AG04450 (cell line): ENCODE measurements at places on chromosomes 12 and 14.

- DNase-seq, result no peak
Measured at GRCh38 chr12:64669270-64669842, 59.1 kb downstream of the RASSF3 start.

DNA sequence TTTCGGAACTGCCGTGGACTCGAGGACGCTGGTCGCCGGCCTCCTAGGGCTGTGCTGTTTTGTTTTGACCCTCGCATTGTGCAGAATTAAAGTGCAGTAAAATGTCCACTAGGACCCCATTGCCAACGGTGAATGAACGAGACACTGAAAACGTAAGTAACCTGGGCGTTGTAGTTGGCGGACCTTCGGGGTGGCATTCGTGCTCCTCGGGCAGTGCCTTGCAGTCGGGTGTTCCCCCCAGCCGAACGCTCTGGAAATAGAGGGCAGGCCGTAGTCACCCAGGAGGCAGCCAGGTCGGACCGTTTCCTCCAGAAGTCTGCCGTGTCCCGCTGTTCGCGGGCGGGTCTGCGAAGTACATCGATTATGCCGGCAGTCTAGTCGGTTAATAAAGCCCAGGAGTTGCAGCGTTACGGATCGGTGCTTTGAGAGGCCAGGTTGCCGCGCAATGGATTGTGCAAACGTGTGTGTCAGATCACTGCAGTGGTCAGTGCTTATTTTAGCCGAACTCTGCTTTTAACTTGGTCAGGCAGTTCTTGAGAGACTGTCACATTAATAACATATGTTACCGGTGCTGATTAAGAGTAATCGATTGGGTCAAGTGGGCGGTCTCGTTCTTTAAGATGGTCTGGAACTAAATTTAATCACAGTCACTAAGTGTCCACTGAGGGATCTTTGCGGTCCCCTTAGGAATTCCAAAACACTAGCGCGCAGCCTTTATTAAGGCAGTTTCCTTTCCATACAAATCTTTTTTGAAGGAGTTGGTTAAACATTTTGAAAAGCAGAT lies 906 bp downstream of the MARK3 start:
- no peak for DNase-seq

GRCh38 chr14:59591641-59592370 lies 15.2 kb upstream of the CCDC175 start:
- no peak for DNase-seq

- DNase-seq, result no peak
Measured at GRCh38 chr12:76303365-76303764, 44.9 kb downstream of the BBS10 start.

- peak; percentile 20 for DNase-seq
Measured at GRCh38 chr14:51776102-51776894, 84.1 kb upstream of the GNG2 start.

DNA sequence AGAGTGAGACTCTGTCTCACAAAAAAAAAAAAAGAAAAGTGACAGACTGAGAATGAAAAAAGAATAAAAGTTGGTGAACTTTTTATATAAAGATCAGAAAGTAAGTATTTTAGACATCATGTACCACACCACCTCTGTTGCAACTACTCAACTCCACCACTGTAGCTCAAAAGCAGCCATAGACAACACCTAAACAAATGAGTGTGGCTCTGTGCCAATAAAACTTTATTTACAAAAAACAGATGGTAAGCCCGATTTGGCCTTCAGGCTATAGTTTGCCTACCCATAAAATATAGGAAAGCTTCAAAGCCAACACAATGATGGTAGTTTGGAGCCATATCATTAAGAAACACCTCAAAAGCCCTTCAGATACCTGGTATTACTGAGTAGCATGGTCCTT lies 154.5 kb upstream of the FOXN3 start:
- no peak for DNase-seq

DNA sequence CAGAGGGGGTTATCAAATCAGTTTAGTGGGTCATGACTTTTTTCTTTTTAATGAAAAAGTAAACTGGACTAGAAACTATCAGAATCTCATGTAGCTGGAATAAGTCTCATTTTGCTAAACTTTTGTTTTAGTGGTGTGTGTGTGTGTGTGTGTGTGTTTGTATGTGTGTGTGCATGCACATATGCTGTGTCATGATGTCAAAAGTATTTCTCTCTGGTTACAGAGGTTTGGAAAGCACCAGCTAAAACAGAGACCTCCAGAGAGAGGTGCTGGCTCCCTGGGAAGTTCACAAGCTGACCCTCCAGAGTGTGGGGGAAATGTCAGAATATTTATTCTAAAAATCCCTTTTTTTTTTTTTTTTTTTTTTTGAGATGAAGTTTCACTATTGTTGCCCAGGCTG lies 114.7 kb downstream of the LGMN start:
- no peak for DNase-seq

DNA sequence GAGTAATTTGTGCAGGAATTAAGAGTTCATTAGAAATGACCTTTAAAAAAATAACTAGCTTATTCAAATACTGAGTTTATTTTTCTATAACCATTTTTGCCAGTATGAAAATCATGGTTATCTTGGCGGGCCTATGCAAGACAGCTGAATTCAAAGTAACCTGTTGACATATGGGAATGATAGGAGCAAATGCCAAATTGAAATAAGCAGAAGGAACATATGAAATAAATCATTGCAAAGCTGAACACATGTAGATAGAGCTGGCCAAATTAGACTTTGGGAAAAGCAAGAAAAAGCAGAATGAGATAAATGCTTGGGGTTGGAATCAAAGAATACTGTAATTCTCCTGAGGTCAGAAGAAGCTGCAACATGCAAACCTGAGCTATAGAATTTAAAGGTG lies 372.5 kb downstream of the ADAMTS20 start:
- no peak for DNase-seq

- DNase-seq, result no peak
Measured at GRCh38 chr12:117807946-117808345, 160.8 kb downstream of the KSR2 start.

GRCh38 chr12:124491856-124492420 lies 75.5 kb downstream of the NCOR2 start:
- no peak for DNase-seq

DNA sequence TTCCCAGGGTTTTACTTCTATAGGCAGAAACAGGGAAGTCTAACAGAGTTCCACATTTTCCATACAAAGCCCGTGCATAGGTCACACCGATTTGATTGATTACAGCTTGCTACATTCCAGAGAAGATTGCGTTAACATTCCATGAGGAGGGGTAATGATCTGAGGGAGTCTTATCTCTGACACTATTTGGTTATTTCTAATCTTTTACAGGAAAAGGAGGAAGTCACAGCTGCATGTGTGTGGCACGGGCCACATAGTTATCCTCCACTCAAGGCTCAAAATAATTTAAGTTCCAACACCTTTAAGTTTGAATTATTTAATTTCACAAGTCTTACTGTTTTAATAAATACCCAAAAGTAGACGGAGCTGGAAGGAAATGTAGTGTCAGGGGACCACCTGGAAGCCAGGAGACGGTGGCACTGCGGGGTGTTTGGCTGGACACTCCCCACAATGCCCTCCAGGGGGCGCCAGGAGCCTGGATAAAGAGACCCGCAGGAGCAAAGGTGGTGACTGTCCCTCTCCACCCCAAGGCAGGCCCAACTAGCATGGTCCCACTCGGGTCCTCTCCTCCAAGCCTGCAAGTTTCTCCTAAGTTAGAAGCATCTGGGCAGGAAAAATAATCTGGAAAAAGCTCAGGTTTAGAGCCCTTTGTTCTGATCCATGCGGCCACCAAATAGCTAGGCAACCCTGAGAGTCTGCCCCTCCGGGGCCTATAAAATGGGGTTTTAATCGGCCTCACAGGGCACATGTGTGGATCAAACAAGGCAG lies 20.2 kb downstream of the KRT8 start:
- no peak for DNase-seq

- no peak for DNase-seq
Measured at GRCh38 chr12:102321305-102322082, 123.9 kb upstream of the PMCH start.

DNA sequence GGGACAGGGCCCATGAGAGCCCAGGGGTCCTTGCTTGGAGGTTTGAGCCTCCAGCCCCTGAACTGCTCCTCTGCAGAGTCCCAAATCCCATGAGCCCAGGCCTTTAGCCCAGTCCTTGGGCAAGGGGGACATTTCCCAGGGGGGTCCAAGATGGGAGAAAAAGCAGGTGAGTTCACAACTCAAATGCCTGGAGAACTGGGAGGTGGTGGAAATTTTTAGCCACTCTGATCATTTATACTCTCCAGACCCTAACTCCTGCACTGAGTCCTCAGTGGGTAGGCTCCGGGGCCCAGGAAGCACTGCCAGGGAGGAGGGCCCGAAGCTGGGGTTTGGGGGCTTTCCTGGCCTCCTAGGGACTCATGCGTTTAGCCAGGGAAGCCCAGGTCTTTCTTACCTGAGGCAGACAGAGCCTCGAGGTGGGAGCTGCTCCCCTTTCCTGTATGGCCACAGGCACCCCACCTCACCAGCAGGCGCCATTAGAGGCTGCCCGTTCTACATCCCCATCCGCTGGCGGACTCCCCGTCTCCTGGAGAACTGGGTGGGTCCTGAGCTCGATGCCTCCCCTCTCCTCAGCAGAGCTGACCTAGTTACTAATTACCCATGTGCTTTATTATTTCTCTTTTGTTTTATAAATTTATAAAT lies 998 bp downstream of the HNF1A start:
- no peak for DNase-seq

DNA sequence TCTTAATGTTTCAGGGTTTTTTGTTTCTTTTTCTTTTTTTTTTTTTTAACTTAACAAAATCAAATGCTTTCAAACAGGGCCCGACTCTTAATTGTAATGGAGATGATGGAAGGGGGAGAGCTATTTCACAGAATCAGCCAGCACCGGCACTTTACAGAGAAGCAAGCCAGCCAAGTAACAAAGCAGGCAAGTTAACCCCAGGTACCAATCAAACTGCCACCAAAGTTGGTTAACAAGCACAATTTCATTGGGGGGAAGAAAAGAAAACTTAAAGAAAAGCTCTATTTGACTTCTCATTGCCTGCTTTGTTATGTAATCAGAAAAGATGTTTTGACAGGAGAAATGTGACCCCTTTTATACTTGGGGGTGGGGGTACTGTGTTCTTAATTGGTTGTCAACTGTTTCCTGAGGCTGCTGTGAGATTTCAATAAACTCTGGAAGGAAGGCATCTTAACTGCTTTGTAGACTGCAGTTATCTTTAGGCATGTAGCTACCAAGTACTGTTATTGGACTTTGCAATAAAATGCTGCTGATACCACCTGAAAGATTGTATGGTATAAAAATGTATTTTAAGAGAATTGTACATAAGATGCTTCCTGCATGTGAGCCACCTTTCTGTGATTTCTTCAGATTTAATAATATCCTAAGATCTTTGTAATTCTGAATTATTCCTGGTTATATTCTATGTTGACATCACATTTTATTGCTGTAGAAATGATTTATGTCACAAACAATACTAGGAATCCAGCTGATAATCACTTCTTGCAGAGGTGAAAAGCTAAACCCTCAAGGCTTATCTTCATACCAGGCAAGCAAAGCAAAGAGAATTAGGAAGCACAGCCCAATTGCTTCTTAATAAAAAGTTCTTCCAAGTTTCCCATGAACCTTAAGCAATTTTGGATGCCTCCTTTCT lies 26.9 kb downstream of the MAPKAPK5 start:
- DNase-seq, result no peak

- DNase-seq, result peak; percentile 20
Measured at GRCh38 chr12:58269476-58269875, 328.1 kb downstream of the ATP23 start.

DNA sequence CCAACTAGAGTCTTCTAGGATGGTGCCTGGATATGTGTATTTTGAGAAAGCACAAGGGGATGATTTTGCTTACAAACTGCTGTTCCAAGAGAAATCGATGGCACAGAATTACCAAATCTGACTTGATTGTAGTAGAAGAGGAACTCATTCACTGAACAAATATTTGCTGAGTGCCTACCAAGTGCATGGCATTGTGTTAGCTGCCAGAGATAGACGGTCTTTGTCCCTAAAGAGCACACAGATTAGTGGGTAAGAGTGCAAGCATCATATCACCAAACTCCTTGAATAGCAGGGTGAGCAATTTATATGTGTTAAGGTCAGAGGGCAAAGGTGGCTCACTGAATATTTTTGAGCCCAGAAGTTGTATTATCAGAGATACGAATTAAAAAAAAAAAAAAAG lies 3.5 kb upstream of the FOXN3 start:
- DNase-seq, result no peak

GRCh38 chr12:215116-215515 lies 1.2 kb upstream of the SLC6A12 start:
- no peak for DNase-seq

DNA sequence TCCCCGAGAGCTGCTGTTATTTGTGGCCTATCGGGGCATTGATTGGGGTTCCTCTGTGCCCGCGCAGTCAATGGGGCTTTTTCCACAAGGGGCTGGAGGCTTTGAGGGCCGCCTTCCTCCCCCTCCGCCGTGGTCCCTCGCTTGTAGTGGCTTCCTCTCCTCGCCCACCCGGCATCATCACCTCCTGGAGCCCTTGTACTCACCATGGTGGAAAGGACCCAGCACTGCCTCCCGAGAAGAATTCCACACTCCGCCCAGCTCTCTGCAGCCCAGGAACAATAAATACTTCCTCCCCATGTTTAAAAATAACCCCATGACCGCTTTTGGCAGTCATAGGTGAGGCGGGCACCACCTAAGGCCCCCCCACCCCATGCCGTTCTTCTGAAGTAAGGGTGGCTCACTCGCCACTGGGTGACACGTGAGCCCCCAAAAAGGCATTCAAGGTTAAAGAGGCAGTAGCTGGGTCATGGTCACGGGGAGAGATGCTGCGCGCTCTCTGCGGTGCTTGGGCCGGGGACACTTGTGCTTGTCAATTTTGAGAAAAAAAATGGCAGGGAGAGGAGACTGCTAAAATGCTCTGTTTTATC lies at the start of gene MYL2:
TSS of gene MYL2 (minus strand) at position 256 of the 587 bp plus-strand sequence. CDS start at position 206, 50 bp downstream.
- no peak for DNase-seq

DNA sequence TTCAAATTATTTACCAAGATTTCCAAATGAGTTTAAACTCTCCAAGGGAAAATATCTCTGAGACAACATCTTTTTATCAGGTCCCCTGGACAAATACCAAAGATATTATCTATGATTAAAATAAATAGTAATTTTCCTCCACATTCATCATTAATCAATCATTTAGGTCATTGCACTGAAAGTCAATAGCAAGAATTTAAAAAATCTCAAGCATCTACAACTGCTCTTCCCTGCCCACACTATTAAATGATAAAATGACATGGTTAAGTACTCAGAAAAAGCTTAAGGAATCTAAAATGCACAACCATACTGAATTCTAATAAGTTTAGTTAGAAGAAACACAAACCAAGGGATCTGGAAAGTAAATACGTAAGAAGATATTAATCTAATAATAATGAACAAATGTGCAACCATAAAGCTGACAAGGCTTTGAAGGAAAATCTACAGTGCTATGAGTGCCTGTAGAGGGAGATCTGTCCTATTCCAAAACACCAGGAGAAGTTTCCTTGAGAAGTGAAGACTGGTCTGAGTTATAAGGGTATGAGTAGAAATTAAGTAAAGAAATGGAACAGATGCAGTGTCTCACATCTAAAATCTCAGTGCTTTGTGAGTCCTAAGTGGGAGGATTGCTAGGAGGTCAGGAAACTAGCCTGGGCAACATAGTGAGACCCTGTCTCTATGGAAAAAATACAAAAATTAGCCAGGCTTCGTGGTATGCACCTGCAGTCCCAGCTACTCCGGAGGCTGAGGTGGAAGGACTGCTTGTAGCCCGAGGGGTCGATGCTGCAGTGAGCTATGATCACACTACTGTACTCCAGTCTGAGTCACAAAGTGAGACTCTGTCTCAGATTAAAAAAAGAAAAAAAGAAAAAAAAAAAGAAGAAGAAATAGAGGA lies 19.2 kb downstream of the INTS13 start:
- DNase-seq, result no peak

GRCh38 chr14:102772781-102773570 lies 4.3 kb upstream of the TRAF3 start:
- no peak for DNase-seq
